ENCODE measurements at places on chromosomes 1 and 21. TPM values are rescaled to one million over a fixed set of nuclear protein-coding genes. Genes with fewer than 3 reads are reported as not detected.

Gene GMEB1
- 4.7 TPM for total RNA-seq

Gene CFHR4
- total RNA-seq = not detected

Gene ZP4
- not detected for total RNA-seq

Gene CADM3
- 0.52 TPM for total RNA-seq

Gene CDA
- not detected for total RNA-seq

Gene DISP3
- not detected for total RNA-seq

Gene LCE1F
- total RNA-seq = not detected

Gene C1orf74
- 3.7 TPM for total RNA-seq

Gene AGBL4
- under 0.01 TPM for total RNA-seq

Gene CHML
- 8.4 TPM for total RNA-seq
